ENCODE measurements at places on chromosomes 7 and 10.
A peak's percentile ranks its signal among the peaks of the same experiment; 100 is the strongest.

GRCh38 chr10:57162231-57162630, 801.2 kb upstream of the ZWINT start:
- DNase-seq = no peak

GRCh38 chr10:88333248-88333630, 249.9 kb downstream of the RNLS start:
- DNase-seq = no peak

DNA sequence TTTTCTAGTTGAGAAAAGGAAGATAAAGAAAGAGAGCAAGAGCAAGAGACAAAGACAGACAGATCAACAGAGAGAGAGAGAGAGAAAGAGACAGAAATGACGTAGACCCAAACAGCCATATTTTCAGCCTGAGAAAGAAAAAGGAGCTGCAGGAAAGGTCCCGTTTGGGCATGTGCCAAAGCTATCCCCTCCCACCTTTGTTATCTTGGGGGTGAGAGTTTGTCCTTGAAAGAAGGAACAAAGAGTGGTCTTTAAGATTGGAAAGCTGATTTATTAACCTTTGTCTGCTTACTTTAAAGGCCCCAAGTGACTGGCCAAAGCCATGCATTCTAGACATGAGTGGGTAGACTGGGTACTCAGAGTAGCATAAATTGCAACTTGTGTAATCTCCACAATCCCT, 98.2 kb downstream of the AOAH start:
- no peak for DNase-seq

GRCh38 chr10:49645871-49646870, 32.3 kb downstream of the CHAT start:
- no peak for DNase-seq

GRCh38 chr7:116571552-116571951, 46.7 kb downstream of the CAV1 start:
- DNase-seq = no peak

- DNase-seq = peak; percentile 38
Observed at GRCh38 chr10:67665491-67665890, 30.5 kb downstream of the CTNNA3 start.

GRCh38 chr7:98192781-98193457, 18.3 kb upstream of the BHLHA15 start:
- DNase-seq = no peak

DNA sequence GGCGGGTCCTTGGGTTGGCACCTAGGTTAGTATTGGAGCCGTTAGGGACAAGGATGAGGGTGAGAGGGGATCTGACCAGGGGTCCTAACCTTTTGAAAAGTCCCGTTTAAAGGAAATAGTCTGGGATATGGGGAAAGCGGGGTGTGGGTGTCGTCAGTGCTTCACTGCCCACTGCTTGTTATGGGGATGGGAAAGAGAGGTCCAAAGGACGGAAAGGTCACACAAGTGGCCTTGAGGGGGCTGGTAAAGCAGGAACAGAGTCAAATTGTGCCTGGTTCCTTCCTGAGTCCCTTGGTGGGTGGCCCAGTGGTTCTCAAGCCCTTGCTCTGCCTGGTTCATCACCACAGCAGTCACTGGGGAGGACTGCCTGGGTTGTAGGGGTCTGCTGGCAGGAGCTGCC, 2.6 kb upstream of the ZNF775 start:
- no peak for DNase-seq

GRCh38 chr10:105800641-105801040, 1159.6 kb downstream of the SORCS3 start:
- DNase-seq = no peak

- DNase-seq = peak; percentile 49
Observed at GRCh38 chr10:99172128-99172738, 63.4 kb downstream of the HPSE2 start.

- DNase-seq = no peak
Observed at GRCh38 chr7:137578541-137578940, 235.0 kb upstream of the PTN start.

GRCh38 chr10:23375366-23375765, 30.8 kb upstream of the C10orf67 start:
- no peak for DNase-seq
